ENCODE measurements at places on chromosomes 12 and 14. TPM values are rescaled to one million over a fixed set of nuclear protein-coding genes. Genes with fewer than 3 reads are reported as not detected.

DNA sequence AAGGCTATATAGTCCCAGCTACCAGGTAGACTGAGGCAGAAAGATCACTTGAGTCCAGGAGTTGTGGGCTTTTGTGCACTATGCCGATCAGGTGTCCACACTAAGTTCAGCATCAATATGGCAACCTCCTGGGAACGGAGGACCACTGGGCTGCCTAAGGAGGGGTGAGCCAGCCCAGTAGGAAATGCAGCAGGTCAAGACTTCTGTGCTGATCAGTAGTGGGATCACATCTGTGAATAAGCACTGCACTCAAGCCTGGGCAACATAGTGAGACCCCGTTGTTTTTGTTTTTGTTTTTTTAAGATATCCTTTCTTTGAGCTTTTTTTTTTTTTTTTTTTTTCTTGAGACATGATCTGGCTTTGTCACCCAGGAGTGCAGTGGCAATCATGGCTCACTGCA lies 135.8 kb upstream of the AEBP2 start:
- DNase-seq = no peak
- H3K36me3 ChIP-seq = peaks cover 6% of the 10 kb centered on the region
- no peaks in the 10 kb centered on the region for H3K4me1 ChIP-seq

DNA sequence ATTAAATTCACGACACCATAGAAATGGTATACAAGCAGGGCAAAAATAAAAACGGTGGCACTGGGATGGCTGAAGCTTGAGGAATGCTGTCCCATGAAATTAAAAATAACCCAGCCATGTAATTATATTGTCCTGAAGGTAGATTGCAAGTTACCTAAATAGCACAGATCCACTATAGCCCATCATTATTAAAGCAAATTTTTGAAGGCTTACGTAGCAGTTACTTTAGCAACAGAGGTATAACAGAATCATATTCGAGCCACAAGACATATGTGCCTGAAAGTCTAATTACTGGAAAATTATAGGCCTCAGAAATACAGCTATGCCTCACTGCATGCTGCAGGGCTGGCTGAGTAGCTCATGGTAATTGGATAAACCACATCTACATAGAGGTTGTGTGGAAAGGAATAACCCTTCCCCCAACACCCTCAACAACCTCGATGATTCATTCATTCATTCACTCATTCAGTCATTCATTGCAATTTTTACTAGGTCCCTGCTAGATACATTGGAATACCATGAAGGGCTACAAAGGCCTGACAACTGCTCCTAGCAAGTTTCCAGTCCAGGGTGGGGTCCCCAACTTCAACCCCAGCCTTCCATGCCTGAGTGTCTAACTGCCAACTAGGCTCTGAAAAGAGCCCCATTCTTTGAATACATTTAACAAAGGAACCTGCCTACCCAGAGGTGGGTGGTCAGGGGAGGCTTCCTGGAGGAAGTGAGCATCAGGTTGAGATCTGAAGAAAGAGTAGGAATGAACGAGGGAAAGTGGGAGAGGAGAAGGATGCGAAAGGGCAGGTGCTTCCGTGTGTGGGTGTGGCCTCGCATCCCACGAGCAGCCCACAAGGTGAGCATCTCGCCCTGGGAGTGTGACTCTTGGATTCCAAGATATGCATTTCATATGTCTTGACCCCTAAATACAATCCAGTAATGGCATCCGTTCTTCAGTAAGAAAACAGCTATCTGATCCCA lies 18.0 kb upstream of the CMKLR1 start:
- H3K27ac ChIP-seq = no peak overlapping the region
- no peak overlapping the region for H3K4me3 ChIP-seq
- H3K27me3 ChIP-seq = no peaks in the 10 kb centered on the region
- H3K36me3 ChIP-seq = no peaks in the 10 kb centered on the region
- no peaks in the 10 kb centered on the region for H3K4me1 ChIP-seq

DNA sequence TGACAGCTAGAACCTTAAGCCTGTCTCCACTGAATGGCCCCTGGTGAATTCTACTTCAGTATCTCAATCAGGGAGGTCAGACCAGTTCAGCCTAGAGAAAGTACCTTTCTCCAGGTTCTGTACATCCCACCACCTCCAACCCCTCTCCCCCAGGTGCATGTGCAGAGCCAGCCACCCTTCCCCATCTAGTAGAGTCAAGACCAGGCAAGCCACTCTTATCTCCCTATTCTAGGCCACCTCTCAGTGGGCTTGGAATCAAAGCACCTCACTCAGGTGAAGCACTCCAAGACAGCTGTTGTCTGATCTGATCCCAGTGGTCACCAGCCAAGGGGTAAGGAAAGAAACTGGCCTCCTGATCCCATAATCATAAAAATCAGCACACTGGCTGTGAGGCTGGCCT lies 340.9 kb downstream of the BCL11B start:
- H3K4me1 ChIP-seq = peaks cover 4% of the 10 kb centered on the region
- no peak overlapping the region for H3K4me3 ChIP-seq
- peaks cover 3% of the 10 kb centered on the region for H3K27me3 ChIP-seq
- DNase-seq = no peak
- no peak overlapping the region for H3K27ac ChIP-seq

GRCh38 chr14:92122351-92122677 lies 545 bp downstream of the CPSF2 start:
- H3K27me3 ChIP-seq = no peaks in the 10 kb centered on the region
- peak overlapping the region; percentile 74 for H3K4me3 ChIP-seq
- H3K4me1 ChIP-seq = peaks cover 10% of the 10 kb centered on the region
- H3K27ac ChIP-seq = peak overlapping the region; percentile 96
- peak; percentile 71 for DNase-seq

CMKLR1 gene
- total RNA-seq = 3.0 TPM

DNA sequence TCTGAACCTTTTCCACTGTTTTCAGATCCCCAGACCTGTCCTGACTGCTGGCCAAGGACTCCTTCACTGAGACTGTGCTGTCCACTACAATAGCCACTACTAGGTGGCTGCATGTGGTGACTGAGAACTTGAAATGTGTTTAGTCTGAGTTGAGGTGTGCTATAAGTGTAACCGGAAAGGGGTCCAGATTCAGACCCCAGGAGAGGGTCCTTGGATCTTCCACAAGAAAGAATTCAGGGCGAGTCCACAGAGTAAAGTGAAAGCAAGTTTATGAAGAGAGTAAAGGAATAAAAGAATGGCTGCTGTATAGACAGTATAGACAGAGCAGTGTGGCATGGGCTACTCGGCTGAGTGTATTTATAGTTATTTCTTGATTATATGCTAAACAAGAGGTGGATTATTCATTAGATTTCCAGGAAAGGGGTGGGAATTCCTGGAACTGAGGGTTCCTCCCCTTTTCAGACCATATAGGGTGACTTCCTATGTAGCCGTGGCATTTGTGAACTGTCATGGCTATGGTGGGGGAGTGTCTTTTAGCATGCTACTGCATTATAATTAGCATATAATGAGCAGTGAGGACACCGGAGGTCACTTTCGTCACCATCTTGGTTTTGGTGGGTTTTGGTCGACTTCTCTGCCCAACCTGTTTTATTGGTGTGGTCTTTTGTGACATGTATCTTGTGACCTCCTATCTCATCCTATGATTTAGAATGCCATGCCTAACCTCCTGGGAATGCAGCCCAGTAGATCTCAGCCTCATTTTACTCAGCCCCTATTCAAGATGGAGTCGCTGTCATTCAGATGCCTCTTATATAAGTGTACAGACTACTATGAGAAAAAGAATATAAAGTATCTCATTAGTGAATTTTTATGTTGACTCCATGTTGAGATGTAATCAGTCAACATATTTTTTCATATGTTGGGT lies 70.0 kb upstream of the SRSF5 start:
- peaks cover 57% of the 10 kb centered on the region for H3K4me1 ChIP-seq
- H3K27me3 ChIP-seq = no peaks in the 10 kb centered on the region
- peak overlapping the region; percentile 56 for H3K27ac ChIP-seq
- no peak for DNase-seq

- peak; percentile 60 for DNase-seq
- H3K27me3 ChIP-seq = no peaks in the 10 kb centered on the region
- no peak overlapping the region for H3K4me3 ChIP-seq
- no peaks in the 10 kb centered on the region for H3K4me1 ChIP-seq
Observed at GRCh38 chr14:91294153-91294552, 49.6 kb upstream of the GPR68 start.

- H3K4me1 ChIP-seq = peaks cover 59% of the 10 kb centered on the region
- peak; percentile 99 for DNase-seq
- peaks cover 29% of the 10 kb centered on the region for H3K36me3 ChIP-seq
- H3K4me3 ChIP-seq = peak within 1 kb of the TSS; percentile 63
Observed at GRCh38 chr12:4273652-4274395, at the start of gene CCND2. TSS of gene CCND2 (plus strand) at chr12:4273762. CDS start at chr12:4274041, 279 bp downstream.

Data from muscle of leg (tissue), 16 donors.